ENCODE measurements at places on chromosomes 16 and 17. TPM values are rescaled to one million over a fixed set of nuclear protein-coding genes. Genes with fewer than 3 reads are reported as not detected.

GRCh38 chr16:49632086-49632794 is 223.7 kb downstream of the ZNF423 start:
- no peak overlapping the region for H3K27ac ChIP-seq
- no peaks in the 10 kb centered on the region for H3K4me1 ChIP-seq
- H3K27me3 ChIP-seq: peaks cover 28% of the 10 kb centered on the region
- no peaks in the 10 kb centered on the region for H3K36me3 ChIP-seq
- no peak overlapping the region for H3K4me3 ChIP-seq
- no peak for DNase-seq

GRCh38 chr16:52357711-52358110 is 189.2 kb downstream of the TOX3 start:
- no peaks in the 10 kb centered on the region for H3K4me1 ChIP-seq
- no peaks in the 10 kb centered on the region for H3K27me3 ChIP-seq
- H3K4me3 ChIP-seq: no peak overlapping the region
- no peak for DNase-seq
- H3K27ac ChIP-seq: no peak overlapping the region
- H3K36me3 ChIP-seq: no peaks in the 10 kb centered on the region

DNA sequence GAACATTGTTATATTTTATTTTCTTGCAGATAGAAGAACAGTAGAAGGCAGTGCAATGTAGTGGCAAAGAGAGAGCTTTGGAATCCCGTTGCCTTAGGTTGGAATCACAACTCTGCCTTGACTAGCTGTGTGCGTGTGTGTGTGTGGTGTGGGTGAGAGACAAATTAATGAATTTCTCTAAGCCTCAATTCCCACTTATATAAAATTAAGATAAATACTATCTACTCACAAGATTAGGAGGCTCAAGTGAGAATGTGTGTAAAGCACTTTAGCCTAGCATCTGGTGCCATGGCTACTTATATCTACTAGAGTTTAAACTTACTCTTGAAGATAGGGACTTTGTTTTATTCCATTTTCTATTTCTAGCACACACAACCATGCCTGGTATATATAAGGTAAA is 12.8 kb downstream of the CPD start:
- H3K4me1 ChIP-seq: 0 out of 2 replicates have a peak, but pooled peaks cover 10% of the 10 kb centered on the region
- no peak for DNase-seq
- no peak overlapping the region for H3K4me3 ChIP-seq
- H3K27ac ChIP-seq: no peak overlapping the region
- peaks cover 15% of the 10 kb centered on the region for H3K36me3 ChIP-seq

GRCh38 chr17:44921122-44921882 is 6.0 kb upstream of the GFAP start:
- H3K36me3 ChIP-seq: no peaks in the 10 kb centered on the region
- H3K27ac ChIP-seq: no peak overlapping the region
- peaks cover 8% of the 10 kb centered on the region for H3K27me3 ChIP-seq
- DNase-seq: no peak

DNA sequence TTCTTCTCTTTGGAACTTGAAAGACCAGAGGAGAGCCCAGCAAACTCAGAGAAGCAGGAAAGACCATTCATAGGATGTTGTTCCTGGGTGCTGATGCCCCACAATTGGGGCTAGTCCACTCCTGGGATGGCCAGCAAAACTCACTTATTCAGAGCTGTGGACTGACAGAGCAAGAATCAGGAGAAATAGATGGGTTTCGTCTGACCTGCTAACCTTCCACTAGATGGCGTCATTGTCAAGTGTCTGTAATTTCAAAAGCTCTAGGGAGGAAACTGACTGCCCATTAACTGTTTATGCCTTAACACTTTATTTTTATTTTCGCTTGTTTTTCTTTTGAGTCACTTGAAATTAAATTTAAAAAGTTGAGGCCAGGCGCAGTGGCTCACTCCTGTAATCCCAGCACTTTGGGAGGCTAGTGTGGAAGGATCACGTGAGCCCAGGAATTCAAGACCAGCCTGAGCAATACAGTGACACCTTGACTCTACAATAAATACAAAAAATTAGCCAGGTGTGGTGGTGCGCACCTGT is 28.7 kb upstream of the MILR1 start:
- H3K4me3 ChIP-seq: no peak overlapping the region
- no peaks in the 10 kb centered on the region for H3K36me3 ChIP-seq
- peak; percentile 37 for DNase-seq
- H3K27me3 ChIP-seq: no peaks in the 10 kb centered on the region
- peak overlapping the region; percentile 29 for H3K27ac ChIP-seq

The CLEC3A gene
- not detected for total RNA-seq

The EME1 gene
- total RNA-seq: 18.2 TPM

The NAGS gene
- 1.0 TPM for total RNA-seq

The COPZ2 gene
- 2.6 TPM for total RNA-seq

DNA sequence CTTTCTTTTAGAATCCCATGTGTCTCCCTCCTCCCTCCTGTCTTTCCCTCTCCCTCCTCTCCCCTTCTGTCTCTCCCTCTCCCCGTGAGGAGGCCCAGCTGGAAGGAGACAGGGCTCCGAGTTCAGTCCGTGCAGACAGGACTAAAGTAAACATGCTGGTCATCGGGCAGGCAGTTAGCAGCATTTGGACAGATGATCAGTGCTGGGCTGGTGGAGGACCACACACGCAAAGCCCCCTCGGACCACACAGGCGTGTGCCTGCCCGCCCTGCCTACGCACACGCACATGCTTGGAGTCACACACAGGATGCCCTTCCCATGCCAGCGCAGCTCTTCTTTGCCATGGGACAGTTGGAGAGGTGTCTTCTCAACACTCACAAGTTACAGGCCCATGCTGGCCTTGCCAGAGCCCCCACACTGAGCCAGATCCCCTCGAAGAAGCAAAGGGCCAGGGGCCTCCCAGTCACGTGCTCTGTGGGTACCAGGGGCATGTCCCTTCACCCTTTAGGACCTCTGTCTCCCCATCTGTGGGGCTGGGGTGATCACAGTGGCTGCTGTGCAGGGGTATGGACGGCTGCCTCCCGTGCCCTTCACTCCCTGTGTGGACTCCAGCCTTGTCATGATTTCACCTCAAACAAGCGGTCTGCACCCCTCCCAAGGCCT is 215.7 kb upstream of the FOXF1 start:
- no peak for DNase-seq
- peaks cover 95% of the 10 kb centered on the region for H3K27me3 ChIP-seq
- H3K4me1 ChIP-seq: no peaks in the 10 kb centered on the region

DNA sequence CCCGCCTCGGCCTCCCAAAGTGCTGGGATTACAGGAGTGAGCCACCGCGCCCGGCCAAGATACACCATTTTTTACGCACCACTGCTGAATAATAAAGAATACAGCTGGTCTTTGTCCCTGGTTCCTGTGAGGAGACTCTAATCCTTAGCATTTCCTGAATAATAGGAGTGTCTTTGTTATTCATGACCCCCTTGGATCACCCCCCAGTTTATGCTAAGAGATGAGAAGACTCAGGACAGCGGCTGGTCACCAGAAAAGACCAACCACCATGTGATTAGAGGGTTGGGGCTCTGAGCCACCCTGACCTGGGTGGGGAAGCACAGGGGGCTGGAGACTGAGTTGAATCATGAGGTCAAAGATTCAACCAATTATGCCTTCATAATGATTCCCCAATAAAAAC is 17.3 kb downstream of the PHLPP2 start:
- H3K36me3 ChIP-seq: 0 out of 2 replicates have a peak, but pooled peaks cover 1% of the 10 kb centered on the region
- DNase-seq: no peak
- peak overlapping the region; percentile 85 for H3K27ac ChIP-seq
- H3K4me1 ChIP-seq: peaks cover 39% of the 10 kb centered on the region

DNA sequence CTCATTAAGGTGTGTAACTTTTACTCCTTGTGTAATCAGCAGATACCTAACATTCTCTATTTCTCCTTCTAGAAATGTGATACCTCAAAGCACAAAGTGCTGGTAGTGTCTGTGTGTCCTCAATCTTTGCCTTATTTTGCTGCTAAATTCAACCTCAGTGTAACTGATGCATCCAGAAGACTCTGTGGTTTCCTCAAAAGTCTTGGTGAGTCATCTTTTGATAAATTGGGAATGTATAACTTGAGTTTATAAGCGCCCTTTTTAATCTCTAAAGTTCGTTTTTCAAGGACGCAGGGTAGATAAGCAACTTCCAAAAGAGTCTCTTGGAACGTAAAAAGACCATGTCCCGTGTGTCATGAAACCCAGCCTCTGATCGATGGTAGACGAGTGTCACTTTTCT is 10.2 kb downstream of the NARF start:
- H3K36me3 ChIP-seq: no peaks in the 10 kb centered on the region
- DNase-seq: no peak

The PARD6A gene
- 4.4 TPM for total RNA-seq

DNA sequence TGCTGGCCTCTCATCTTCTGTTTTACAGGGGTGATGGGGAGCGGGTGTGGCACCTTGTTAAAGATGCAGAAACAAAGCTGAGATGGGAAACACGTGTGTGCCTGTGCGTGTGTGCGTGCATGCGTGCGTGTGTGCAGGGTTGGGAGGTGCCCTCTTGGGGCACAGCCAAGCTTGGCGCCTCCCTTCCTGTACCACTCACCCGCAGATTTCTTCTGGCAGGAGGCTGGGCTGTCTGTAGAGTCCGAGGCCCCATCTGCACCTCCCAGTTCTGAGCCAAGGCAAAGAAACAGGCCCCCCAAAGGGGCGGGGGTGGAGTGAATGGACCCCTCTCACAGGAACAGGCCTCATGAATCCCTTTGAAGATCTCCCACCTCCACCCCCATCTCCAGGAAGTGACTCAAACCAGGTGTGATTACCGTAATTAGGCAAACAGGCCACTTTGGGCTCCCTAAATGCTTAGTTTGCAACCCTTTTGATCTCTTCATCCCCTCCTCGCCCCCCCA is 20.9 kb downstream of the TNS4 start:
- H3K36me3 ChIP-seq: no peaks in the 10 kb centered on the region
- H3K27ac ChIP-seq: no peak overlapping the region
- DNase-seq: no peak
- no peak overlapping the region for H3K4me3 ChIP-seq
- peaks cover 49% of the 10 kb centered on the region for H3K4me1 ChIP-seq
- no peaks in the 10 kb centered on the region for H3K27me3 ChIP-seq

DNA sequence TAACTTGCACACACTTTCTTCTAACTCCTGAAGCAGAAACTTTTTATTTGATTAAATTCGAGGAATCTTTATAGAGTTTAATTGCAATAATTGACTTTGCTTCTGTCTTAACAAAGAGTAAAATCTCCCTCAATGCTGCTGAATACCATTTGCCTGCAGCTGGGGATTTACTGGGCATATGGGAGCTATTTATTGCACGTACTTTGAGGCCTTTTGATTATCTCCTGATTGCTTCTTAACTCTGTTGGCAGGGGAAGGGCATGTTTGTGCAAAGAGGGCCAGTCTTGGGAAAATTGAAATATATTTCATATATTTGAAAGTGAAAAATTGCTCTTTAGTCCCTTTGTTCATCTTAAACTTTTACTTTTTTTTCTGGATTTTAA is 156.8 kb upstream of the CHMP6 start:
- DNase-seq: no peak
- H3K4me1 ChIP-seq: peaks cover 8% of the 10 kb centered on the region
- no peak overlapping the region for H3K4me3 ChIP-seq
- no peak overlapping the region for H3K27ac ChIP-seq
- no peaks in the 10 kb centered on the region for H3K27me3 ChIP-seq

GRCh38 chr16:2535625-2536013 is 2.2 kb upstream of the PDPK1 start:
- H3K27ac ChIP-seq: no peak overlapping the region
- H3K27me3 ChIP-seq: no peaks in the 10 kb centered on the region
- H3K4me3 ChIP-seq: no peak overlapping the region
- H3K4me1 ChIP-seq: peaks cover 24% of the 10 kb centered on the region
- no peak for DNase-seq

The CCL3 gene
- total RNA-seq: not detected

DNA sequence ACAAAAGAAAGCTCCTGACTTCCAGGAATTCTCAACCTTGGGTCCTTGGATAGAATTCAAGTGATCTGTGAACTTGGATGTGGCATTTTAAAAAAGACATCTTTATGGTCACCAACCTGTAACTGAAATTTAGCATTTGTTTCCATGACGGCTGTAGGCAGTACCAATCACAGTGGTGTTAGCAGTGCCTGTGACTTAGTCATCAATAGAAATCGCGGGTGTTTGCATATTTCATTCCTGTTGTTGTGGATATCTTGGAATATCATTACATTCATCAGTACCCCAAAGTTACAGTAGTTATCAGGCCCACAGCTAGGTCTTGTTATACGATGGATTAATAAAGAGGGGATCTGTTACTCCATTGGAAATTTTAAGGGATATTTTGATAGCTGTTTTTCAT is 81.6 kb downstream of the CMIP start:
- peaks cover 58% of the 10 kb centered on the region for H3K4me1 ChIP-seq
- H3K36me3 ChIP-seq: peaks cover 16% of the 10 kb centered on the region
- no peak overlapping the region for H3K27ac ChIP-seq
- no peak overlapping the region for H3K4me3 ChIP-seq
- no peak for DNase-seq
- H3K27me3 ChIP-seq: no peaks in the 10 kb centered on the region

The ENPP7 gene
- total RNA-seq: not detected

- H3K4me1 ChIP-seq: no peaks in the 10 kb centered on the region
- H3K4me3 ChIP-seq: no peak overlapping the region
- no peak overlapping the region for H3K27ac ChIP-seq
- no peaks in the 10 kb centered on the region for H3K36me3 ChIP-seq
Measured at GRCh38 chr16:22270525-22270924, 26.7 kb upstream of the POLR3E start.

The SLC38A8 gene
- total RNA-seq: not detected

DNA sequence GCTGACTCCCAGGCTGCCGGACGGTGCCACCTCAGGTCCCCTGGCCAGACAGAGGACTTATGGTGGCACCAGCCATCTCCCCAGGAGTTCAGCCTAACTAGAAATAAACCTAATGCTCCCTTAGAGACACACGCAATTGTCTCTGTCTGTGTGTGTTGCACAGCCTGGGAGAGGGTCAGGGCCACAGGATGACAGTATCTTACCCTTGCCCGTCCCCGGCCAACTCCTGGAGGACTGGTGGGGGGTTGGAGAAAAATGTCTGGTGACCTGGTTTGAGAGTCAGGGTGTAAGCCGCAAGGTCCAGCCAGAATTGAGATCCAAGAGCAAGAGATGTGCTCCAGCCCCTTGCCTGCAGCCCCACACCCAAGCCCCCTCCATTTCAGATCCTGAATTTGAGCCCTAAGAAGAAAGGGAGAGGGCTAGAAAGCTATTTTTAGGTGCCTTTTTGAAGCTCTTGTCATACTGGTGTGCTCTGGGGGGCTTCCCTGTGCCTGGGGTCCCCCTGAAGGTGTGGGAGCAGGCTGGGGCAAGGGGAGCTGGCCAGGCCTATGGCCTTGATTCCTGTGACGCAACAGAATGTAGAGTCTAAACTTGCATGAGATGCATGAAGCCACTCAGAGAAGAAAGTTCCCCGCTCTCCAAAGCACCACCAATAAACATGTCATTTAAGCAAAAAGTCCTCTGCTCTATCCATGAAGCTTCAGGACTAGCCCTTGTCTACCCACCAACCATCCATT is 12.9 kb downstream of the ZNF319 start:
- H3K4me1 ChIP-seq: peaks cover 19% of the 10 kb centered on the region
- no peaks in the 10 kb centered on the region for H3K36me3 ChIP-seq
- DNase-seq: no peak
- H3K4me3 ChIP-seq: no peak overlapping the region
